ENCODE measurements at places on chromosomes 16 and 17.

DNA sequence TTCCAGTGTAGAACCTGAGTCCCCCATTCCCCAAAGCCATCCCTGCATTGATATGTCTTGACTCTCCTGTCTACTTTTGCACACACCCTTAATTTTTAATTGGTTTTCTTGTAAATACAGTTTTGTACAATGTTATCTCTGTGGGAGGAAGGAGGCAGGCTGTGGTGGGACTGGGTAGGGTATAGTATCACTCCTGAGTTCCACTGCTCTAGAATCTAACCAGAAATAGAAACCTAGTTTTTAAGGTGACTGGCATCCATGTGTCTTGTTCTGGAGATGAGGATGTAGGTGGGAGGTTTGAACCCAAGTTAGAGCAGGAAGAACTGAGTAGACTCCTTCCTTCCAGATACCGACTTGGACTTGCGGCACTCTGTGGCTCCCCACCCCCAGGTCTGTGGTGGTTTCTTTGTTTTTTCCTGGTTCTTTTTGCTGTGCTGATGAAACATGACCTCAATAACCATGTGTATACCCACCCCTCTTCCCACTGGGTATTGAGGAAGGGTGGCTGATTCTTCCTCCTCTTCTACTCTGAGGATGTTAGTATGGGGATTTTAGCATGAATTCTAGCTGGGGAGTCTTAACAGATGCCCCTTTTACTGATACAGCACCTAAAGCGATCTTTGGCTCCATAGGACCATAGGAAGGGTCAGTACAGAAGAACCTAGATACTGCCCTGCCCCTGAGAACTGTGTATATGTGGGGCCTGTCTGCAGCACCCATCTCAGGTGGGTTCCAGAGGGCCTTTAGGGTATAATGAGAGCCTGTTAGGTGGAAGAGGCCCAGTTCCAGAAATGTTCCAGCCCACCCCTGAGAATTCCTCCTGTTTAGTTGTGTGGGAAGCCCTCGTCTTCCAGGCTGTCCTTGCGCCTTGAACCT lies 48.7 kb downstream of the SF3B3 start:
- peak; percentile 12 for DNase-seq

GRCh38 chr17:4329838-4330237 lies 36.6 kb downstream of the UBE2G1 start:
- DNase-seq, result peak; percentile 70

DNA sequence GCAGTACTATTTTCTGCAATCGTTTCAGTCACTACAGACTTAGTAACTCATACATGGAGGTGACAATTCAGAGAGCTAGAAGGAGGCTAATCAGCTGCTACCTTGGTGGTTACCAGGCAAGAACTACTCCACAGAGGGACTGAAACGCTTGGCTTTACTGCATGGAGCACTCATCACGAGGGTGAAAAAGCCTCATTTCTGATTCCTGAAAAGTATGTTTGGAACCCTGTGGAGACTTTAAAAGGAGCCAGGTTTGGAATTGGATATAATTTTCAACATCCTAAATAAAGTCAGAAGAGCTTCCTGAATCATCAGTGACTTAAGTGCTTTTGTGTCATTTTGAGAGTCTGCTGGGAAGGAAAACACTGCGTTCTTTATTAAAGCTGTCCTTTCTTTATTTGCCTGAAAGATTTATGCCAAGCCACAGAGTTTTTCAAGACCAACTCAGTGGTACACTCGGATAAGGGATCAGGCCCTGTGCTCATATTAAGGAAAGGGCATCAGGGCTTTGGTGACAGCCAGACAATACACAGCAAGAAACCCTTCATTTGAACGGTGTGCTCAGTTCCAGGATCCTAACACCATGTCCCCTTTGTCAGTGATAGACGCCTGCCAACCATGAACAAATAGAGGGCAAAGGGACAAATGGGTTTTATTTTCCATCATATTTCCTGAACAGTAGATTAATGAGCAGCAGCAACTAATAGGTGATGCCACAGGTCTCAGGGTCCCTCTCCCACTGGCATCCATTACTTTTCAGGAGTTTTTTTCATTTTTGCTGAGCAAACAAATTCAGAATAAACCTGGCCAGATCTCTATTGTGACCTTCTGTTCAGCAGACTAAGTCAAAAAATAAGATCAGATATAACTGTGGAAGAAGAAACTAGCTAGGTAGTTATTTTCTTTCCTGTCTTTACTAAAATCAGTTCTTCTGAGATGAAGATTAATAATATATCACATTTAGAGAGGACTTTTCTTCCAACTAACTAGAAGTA lies 80.5 kb upstream of the CLEC18B start:
- no peak for DNase-seq

- DNase-seq, result peak; percentile 81
These were observed 17.4 kb downstream of the IRF8 start for GRCh38 chr16:85916141-85916890.

GRCh38 chr17:50505591-50506130 lies 2.6 kb upstream of the MYCBPAP start:
- DNase-seq, result no peak

DNA sequence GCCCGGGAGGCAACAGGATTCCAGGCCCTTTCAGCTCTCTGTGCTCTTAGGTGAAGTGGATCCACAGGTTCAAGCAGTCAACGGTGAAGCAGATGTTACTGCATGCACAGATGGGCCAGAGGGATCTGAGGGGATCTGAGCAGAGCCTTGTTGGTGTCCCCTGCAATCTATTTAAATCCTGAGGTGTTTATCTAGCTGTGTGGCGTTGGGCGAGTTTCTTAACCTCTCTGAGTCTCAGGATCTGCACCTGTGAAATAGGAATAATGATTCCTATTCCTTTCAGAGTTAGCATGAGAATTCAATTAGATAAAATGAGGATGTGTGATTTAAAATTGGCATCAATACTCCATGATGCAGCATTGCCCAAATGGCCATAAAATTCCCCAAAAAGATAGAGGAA lies 237.3 kb upstream of the CDH5 start:
- no peak for DNase-seq

DNA sequence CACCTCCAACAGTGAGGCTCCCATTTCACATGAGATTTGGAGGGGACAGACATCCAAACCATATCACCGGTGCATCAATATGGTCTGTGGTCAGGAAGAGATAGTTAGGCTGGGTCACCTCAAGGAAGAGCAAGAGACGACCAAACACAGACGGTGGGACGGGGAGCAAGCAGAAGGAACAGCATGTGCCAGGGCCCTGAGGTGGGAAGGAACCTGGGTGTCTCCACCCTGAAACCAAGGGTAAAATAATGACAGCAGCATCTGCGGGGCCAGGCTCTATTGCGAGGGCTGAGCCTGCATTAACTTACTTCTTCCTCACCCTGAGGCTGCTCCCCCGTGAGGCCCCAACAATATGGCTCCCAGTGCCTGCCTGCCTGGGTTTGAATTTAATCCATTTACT lies 8.9 kb upstream of the PRSS21 start:
- no peak for DNase-seq

- DNase-seq, result no peak
These were observed 46.7 kb upstream of the ANKFY1 start for GRCh38 chr17:4310354-4311060.

DNA sequence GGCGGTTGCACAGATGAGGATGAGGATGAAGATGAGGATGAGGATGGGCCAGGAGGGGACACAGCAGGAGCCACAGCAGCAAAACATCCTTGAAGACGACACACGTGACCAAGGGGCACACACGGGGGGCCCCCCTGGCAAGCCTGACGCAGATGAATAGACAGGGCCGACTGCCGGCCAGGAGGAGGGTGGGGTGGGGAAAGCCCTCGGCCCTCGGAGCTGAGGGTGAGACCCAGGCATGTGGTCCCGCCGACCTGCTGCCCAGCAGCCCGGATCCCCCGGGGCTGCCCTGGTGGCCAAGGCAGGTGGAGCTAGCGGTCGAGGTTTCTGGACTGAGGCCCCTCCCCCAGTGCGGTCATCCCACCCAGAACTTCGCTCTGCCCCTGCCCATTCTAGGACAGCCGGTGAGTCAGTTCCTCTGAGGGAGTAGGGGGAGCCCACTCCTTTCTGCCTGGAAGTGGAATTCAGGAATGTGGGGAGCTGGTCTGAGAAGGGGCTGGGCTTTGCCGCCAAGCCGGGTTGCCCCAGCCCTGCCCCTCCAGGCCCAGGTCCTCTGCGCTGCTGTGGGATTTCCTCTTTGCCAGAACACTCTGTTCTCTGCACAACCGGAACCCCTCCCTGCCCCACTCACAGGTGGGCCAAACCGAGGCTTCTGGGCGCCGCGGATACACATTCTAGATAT lies 9.9 kb downstream of the CYGB start:
- DNase-seq, result peak; percentile 63

DNA sequence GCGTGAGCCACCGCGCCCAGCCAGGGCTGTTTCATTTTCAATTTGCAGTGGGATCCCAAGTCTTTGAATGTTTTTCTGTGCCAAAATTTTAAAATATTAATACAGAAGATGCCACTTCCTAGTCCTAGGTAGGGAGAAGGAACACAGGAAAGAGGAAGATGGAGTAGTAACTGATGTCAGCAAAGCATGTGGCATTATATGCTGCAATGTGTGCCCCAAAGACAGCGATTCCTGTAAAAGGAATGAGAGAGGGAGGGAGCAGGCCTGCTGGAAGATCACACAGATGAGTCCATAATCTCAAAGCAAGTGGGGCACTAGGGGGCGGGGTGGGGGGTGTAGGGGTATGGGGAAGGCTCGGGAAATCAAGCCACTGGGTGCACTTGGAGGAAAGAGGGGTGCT lies 23.4 kb upstream of the SSTR2 start:
- peak; percentile 92 for DNase-seq

- no peak for DNase-seq
These were observed 868.4 kb upstream of the SOX9 start for GRCh38 chr17:71252436-71252835.

- DNase-seq, result no peak
These were observed 223.9 kb upstream of the TOX3 start for GRCh38 chr16:52770828-52771227.

- peak; percentile 91 for DNase-seq
These were observed 6.4 kb downstream of the CYB561 start for GRCh38 chr17:63439687-63440086.

DNA sequence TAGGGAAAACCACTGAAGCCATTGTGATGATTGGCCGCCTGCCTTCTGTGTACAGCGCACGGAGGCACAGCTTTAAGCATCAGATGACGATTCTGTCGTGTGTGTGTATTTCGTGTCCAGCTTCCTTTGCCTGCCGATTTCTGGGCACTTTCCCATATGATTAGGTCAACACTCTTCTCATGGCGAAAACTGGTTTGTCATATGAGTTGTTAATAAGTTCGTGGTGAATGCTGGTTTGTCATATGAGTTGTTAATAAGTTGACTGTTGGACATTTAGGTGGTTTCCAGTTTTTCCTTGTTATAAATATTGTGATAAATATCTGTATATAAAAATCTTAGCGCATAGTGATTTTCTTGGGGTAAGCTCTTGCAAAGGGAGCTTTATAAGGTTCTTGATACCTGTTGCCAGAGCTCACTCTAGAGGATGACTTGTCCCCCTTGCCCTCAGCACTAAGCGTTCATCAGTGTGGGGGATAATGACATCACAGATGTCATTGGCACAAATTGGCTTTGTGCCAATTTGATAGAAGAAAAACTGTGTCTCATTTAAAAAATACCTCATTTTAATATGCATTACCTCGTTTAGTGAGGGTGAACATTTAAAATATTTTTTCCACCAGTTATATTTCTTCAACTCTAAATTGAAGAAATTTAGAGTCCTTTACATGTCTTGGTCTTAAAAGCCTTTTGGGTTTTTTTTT lies 40.0 kb downstream of the PGS1 start:
- DNase-seq, result peak; percentile 83

GRCh38 chr17:41702712-41703111 lies 9.4 kb upstream of the GAST start:
- DNase-seq, result no peak

GRCh38 chr17:28735242-28735722 lies 6.7 kb downstream of the NEK8 start:
- no peak for DNase-seq

DNA sequence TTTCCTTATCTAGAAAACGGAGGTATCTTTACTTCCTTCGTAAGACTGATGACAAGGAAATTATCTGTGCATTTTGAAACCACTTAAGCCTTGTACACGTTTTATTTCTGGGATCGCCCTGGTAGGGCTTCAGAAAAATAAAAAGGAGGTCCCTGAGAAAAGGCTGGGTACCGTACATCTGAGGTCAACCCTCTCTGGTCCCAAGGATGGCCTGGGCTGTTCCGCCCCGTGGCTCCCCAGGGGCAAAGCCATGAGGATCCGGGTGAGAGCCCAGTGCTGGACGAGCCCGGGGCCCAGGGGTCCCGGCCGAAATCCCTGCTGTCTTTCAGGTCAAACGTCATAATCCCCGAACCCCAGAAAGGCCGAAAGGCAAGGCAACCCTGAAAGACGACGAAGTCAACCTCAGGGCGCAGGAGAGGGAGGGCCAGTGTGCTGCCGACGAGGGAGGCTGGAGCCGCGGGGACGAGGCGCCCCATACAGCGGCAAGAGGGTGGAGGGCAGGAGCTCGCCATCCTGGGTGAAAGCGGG lies 656 bp upstream of the FUS start:
- no peak for DNase-seq

GRCh38 chr17:77427391-77427991 lies 286.7 kb downstream of the SEC14L1 start:
- DNase-seq, result peak; percentile 77

- peak; percentile 31 for DNase-seq
These were observed 14.1 kb downstream of the DHRS7B start for GRCh38 chr17:21140911-21141310.

GRCh38 chr17:72169823-72170222 lies 49.0 kb downstream of the SOX9 start:
- no peak for DNase-seq

DNA sequence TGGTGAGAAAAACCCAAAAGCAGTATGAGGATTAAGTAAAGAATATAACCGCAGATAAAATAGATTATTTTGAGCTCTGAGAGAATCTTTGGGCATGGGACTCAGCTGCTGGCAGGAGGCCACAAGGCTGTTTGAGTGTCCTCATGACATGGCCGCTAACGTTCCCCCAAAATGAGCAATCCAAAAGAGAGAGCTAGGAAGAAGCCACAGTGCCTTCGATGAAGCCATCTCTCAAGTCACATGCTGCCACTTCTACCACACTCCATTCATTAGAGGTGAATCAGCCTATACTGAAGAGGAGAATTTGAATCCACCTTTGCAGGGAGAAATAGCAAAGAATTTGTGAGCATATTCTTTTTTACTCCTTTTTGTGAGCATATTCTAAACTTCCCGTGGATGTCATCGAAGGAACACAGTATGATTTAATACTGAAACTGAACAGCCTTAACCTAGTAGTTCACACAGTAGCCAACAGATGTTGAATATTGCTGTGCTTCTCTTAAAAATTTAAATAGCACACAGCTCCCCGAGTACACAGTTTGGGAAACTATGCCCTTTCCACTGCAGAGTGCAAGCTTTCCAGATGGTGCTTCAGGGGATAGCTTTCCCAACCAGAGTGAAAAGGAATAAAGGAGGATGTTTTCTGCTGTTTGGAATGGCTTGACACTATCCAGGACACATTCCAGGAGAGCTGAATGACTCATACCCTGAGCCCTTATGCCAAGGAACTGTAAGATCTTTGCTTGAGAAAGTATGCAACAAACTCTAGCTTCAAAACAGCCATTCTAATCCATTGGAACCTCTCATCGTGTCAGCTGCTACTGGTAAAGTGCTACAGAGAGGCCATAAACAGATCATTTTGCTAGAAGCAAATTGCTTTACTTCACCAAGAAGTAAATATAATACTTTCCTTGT lies 33.9 kb downstream of the ANKFY1 start:
- no peak for DNase-seq

- DNase-seq, result no peak
These were observed 180.9 kb downstream of the RPTOR start for GRCh38 chr17:80725517-80725916.

Data from suppressor macrophage treated with lipopolysaccharide for 1 hour (primary cell).